ENCODE measurements at places on chromosomes 12 and 14. TPM values are rescaled to one million over a fixed set of nuclear protein-coding genes. Genes with fewer than 3 reads are reported as not detected.

Gene LAG3
- 0.47 TPM for total RNA-seq

Gene PLEK2
- total RNA-seq, result 1.3 TPM

Gene DIO3
- 0.41 TPM for total RNA-seq

Gene IGF1
- 15.9 TPM for total RNA-seq

Gene RASSF9
- total RNA-seq, result 10.4 TPM

Measured in metanephros (tissue), 2 donors.